ENCODE measurements at places on chromosomes 11 and 22.

DNA sequence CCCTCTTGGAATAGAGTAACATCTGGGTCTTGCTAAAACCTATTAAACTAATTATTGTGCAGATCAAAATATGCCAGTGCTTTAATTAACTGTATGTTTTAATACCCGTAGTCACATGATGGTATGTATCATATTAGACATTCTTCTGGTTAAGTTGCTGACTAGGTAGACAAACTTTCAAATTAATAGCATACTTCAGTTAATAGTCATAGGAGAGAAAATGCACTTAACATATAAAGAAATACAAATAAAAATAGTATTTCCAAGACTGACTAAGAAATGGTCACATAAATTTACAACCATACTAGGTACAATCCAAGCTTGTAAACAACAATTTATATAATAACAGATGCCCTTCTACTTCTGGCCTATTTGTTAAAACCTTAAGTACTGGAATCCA is 7.6 kb upstream of the EXPH5 start:
- DNase-seq, result no peak

- no peak for DNase-seq
Measured at GRCh38 chr11:67178878-67179277, 59.8 kb downstream of the KDM2A start.

- no peak for DNase-seq
Measured at GRCh38 chr11:33976495-33977199, 74.9 kb upstream of the CAPRIN1 start.

- no peak for DNase-seq
Measured at GRCh38 chr22:20054034-20054427, 26.0 kb upstream of the DGCR8 start.

DNA sequence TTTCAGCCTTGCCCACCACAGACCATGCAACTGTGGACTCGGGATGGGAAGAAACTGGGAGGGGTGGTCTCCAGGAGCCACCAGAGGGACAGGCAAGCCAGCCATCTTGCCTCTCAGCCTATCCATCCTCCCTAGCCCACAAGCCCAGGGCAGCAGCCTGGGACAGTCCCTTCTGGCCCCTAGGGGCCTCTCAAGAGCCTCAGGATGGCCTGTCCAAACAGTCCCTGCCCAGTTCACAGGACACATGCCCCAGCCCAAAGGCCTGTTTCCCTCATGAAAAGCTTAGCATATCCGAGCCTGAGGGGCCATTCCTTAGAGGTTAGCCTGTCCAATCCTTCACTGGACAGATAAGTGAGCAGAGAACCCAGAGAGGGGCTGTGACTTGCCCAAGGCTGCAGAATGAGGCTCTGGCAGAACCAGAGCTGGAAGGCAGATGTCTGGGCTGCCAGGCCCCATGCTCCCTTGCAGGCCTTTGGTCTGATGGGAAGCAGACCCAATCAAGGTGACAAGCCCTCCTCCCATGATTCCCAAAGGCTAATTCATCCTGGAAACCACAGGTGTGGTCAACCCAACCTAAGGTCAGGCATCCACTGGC is 28.2 kb downstream of the LRRC10B start:
- DNase-seq, result no peak

DNA sequence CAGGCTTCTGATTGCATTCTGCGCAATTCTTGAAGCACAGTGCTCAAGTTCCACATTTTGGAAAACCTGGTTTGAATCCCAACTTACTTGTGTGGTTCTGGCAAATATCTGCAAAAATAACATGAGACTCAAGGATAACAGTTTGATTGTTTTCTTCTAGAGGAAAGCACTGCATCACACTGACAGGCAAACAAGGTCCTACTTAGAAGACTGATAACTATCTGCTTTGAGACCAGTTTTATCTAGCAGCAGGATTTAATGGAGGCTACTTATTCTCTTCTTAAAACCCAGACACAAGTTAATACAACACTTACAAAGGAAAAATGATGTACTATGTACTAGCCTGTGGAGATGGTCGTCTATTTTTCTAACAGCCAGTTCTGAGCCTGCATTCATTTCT is 41.4 kb downstream of the RIC3 start:
- DNase-seq, result no peak

DNA sequence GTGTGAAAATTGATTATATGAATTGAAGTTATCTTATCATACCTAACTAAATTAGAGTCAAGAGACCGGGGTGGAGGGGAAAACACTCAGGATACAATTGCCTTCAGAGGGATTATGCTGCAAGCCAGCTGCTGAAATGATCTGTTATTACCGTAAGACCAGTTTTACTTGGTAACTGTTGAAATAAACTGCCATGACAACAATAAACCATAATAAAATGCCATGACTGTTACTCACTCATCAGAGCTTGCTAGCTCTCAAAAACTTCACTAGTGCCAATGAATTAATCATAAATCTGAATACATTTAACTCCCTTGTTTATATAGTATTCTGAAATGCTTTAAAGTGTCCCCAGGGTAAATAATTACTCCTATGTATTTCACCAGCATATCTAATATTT is 68.2 kb downstream of the CASP12 start:
- peak; percentile 47 for DNase-seq

DNA sequence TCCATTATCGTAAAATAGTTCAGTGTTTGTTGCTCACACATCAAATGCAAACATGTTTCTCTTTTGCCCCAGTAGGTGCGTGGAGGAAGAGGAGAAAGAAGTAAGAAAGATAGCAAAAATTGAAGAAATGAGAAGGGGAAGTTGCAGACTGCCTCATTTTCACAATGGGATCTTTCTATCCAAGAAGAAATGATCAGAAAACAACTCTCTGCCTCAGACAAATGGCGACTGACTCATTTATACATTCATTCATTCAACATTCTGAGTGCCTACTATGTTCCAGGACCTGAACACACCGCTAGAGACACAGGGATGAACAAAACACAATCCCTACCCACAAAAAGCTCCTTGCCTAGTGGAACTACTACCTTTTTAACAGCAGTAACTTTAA is 367 bp downstream of the HPS5 start:
- DNase-seq, result no peak

- DNase-seq, result no peak
Measured at GRCh38 chr11:131397675-131398074, 27.3 kb downstream of the NTM start.

DNA sequence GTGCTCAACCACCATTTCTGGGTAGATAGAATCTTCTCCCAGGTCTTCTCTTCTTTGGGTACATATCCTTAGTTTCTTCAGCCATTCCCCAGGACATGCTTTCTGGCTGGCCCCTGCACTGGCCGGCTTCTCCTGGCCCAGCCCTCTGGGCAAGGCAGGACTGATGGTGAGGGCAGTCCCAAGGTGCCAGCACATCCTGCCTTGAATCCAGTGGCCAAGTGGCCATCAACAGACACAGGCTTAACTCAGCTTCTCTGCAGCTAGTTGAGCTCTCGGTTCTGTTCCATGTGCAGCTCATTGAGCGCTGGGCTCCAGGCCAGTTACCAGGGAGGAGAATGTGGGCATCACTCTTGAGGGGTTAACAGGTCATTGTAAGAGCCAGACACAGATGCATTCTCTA is 17.6 kb downstream of the SMIM38 start:
- DNase-seq, result no peak

- DNase-seq, result no peak
Measured at GRCh38 chr11:109929308-109929707, 163.9 kb upstream of the ZC3H12C start.

GRCh38 chr11:96090711-96091110 is 166.8 kb upstream of the MTMR2 start:
- DNase-seq, result no peak

- peak; percentile 57 for DNase-seq
Measured at GRCh38 chr11:1335811-1336761, 26.7 kb upstream of the TOLLIP start.

GRCh38 chr11:17098038-17098437 is 20.6 kb upstream of the RPS13 start:
- no peak for DNase-seq

- no peak for DNase-seq
Measured at GRCh38 chr22:20238536-20238900, 29.6 kb downstream of the RTN4R start.

GRCh38 chr11:63767565-63768236 is 874 bp downstream of the ZFTA start:
- DNase-seq, result peak; percentile 54

DNA sequence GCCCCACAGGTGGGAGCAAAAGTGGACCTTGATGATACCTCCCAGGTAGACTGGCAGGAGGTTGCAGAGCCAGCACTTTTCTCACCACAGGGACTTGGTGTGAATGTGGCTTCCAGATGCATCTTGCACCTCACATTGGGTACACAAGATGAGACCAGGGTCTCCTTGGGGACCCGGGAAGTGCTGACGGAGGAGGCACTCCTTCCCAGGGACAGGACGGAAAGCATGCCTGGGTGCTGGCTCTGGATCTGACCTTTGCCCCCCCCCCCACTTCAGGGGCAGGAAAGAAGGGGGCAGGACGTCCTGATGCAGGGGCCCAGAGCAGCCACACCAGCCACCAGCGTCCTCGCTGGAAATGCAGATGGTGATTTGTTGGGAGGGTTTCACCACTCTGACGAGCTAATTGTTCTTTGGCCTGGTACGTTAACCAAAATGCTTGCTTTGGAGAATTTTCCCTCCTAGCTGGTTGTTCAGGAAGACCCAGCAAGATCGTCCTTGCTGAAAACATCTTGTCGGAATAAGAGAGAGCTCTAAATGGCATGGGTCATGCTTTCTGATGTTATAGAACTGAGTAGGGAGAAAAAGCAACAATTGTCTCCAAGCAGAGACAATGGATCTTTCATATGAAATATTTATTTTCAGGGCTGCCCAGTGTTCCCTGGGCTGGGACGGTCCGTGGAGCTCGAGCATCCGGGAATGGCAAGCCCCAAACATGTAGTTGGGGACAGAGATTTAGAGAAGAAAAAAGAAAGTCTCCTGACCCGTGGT is 74.4 kb upstream of the PPARA start:
- DNase-seq, result no peak

- no peak for DNase-seq
Measured at GRCh38 chr11:35682230-35683173, 19.9 kb downstream of the TRIM44 start.

GRCh38 chr11:72670041-72670440 is 4.2 kb downstream of the PDE2A start:
- DNase-seq, result no peak

DNA sequence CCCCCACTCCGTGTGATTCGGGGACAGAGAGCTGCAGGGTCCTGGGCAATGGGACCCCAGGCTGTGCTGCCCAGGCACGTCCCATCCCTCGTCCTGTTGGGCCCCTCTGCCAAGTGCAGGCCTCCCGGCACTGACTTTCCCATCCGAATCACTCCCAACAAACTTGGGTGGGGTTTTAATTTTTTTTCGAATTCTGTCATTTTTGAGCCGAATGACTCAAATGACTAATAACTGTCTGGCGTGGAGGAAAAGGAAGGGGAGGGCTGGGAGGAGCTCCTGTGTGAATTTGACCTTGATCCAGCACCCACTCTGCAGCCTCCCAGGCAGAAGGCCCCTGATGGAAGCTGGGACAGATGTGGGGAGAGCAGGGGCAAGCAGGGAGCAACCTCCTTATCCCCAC is 1173.2 kb downstream of the BRD1 start:
- no peak for DNase-seq

- DNase-seq, result no peak
Measured at GRCh38 chr11:40149721-40150120, 1309.7 kb downstream of the LRRC4C start.

- no peak for DNase-seq
Measured at GRCh38 chr11:33109294-33109895, 51.9 kb downstream of the CSTF3 start.

DNA sequence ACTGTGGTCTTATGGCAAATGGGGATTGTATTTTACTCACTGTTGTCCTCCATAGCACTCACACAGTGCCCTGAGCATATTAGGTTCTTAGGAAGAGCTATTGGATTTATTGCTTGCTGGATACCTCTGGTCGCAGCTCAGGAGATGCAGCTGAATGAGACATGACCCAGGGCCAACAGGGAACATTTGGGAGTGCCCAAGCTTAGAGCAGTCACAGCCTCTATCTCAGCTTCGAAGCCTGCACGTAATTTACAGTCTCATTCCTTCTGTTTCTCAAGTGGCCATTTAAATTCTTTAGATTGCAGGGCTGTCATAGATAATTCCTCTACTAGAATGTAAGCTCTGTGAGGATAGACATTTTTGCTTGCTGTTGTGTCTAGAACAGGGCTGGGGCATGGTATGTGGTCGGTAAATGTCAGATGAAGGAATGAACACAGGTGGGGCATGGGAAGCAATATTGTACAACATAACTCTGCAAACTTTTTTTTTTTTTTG is 192.8 kb downstream of the GRIK4 start:
- no peak for DNase-seq

GRCh38 chr11:77127920-77128691 is at the start of gene MYO7A:
Gene MYO7A, plus strand, starts transcription at chr11:77128246. Its CDS starts 2,389 bp downstream, at chr11:77130635.
- no peak for DNase-seq

DNA sequence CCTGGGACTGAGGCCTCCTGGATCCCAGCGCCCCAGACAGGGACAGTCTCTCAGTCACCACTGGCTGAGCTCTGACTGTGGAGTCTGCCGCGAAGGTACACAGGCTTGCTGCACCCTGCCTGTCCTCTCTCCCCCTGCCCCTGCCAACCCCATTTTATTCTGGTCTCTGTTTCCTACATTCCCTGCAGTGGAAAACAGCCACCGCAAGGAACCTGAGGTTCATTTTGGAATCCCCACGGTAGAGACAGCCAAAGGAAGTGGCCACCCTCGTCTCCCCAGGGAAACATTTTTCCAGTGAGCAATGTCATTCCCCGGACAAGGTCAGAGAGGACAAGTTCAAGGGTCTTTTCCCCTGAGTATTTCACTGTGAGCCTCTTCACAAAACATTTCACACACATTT is 56.6 kb downstream of the FBXO7 start:
- DNase-seq, result no peak
